Mucosa of descending colon (tissue), 3 donors: ENCODE measurements at places on chromosomes 13 and 19. TPM values are rescaled to one million over a fixed set of nuclear protein-coding genes. Genes with fewer than 3 reads are reported as not detected.

SOHLH2 gene
- 0.39 TPM for total RNA-seq

BEST2 gene
- total RNA-seq, result 29.0 TPM

SLC10A2 gene
- total RNA-seq, result not detected

AMH gene
- total RNA-seq, result 5.1 TPM

GRCh38 chr19:49678985-49679770 lies 2.1 kb downstream of the PRMT1 start:
- no peak for DNase-seq

DNA sequence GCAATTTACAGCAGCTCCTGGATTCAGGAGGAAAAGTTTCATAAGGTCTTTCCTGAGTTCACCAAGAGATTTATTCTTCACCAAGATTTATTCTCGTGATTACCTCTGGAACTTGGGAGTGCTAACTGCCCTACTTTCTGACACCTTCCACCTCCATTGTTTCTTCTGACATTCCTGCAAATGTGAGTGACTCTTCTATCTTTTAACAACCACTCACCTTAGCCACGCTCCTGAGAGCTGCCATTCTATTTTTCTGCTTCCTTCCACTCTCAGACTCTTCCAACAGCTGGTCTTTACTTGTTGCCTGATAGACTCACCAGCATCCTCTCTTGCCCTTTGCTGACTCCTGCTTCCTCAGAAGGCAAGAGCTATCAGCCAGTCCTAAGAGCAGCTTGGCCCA lies 11.5 kb upstream of the CBY2 start:
- DNase-seq, result no peak

DNA sequence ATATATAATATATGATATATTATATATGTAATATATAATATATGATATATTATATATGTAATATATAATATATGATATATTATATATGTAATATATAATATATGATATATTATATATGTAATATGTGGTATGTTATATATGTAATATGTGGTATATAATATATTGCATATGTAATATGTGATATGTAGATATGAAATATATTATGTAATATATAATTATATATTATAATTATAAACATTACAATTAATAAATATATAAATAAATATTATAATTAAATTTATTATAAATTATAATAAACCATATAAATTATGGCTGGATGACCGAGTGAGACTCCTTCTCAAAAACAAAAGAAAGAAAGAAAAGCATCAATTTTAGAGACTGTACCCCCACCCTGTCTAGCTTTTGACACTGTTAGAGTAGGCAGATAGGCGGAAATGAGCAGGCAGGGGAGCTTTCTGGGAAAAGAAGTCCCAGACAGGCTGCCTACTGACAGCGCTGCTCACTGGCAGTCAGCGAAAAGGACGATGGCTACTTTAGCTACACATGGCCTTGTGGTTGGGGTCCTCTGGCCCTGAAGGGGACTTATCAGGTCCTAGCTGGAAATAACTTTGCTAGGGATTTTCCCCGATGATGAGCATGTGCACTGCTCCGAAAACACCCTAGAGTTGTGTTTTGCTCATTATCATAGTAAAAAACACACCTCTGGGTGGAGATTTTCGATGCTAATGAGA lies 19.7 kb downstream of the C3 start:
- DNase-seq, result no peak

GRCh38 chr13:66128692-66129269 lies 1101.4 kb downstream of the PCDH9 start:
- no peak for DNase-seq

DNA sequence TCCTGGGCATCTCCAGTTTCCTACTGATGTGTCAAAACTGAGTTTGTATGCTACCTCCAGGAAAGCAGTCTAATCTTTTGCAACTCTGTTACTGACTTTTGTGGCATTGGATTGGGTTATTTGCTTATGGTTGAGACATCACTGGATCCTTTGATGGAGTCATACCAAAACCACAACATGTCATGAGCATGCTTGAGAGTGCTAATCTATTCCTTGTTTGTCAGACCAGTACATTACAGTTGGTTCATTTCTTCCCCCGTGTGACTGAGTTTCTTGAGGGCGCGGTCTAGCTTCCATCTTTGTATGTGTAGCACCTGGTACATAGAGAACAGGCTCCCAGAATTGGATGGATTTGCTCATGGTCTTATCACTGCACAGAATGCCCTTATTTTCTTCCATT lies 43.2 kb downstream of the SUGT1 start:
- DNase-seq, result no peak

DNA sequence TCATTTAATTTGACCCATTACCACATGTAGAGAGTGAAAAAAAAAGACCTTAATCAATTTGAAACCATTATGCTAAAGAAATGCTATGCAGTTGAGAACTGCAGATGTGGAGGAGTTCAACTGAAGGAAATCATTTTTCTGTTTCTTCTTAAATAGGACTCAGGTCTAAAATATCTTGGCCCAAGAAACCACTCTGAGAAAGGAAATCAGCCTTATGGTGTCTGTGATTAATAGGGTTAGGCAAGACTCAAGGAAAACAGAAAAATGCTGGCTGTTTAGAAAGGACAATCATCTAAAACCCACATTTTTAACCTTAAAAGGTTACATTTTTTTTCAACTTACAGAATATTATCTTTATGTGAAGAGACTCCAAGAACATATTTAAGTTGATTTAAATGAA lies 1.9 kb upstream of the SLITRK1 start:
- no peak for DNase-seq

DNA sequence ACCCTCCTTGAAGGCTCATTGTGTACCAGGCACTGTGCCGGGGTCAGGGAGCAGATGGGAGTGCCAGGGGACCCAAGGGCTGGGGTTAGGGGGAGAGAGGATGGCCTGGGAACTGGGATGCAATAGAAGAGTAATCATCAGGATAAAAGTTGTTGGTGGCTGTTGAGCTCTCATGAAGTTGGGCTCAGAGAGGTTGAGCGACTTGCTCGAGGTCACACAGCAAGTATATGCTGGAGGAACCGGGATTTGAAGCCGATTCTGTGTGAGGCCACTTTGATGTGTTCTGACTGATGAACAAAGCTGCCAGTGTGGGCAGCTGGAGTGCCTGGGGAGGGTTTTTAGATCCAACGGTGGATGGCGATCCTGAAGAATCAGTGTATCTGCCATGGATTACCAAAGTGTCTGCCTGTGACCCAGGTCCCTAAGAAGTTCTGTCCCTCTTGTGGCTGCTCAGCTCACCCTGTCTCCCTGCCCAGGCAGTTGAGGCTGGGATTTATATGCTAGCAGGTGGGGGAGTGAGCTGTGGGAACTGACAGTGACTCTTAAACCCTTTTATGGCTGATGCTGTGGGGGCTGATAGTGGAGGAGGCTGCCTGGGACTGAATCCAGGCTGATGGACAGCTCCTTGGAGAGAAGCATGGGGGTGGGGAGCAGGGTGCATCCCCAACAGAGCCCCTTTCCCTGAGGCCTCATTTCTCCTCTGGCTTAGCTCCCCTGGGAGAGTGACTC lies 8.3 kb downstream of the ARHGEF18 start:
- DNase-seq, result peak; percentile 10

GRCh38 chr13:23715762-23716235 lies 145.6 kb downstream of the TNFRSF19 start:
- no peak for DNase-seq

DNA sequence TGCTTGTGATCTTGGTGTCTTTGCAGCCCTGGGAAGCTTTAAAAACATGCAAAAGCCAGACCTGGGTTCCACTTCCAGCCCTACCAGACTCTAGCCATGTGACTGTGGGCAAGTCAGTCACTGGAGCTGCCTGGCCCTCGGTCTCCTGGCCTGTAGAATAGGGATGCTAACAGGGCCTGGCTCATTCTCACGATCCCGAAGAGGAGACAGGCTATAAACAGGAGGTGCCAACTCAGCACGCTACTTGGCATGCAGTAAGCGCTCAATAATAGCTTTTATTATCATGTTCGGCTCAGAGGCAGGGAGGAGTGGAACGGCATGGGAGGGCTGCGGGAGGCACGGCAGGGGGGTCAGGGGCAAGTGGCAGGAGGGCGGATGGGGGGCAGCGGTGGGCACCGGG lies 1.7 kb downstream of the CTXN1 start:
- no peak for DNase-seq

- DNase-seq, result no peak
These were observed 5.3 kb downstream of the DMKN start for GRCh38 chr19:35508129-35508528.

- no peak for DNase-seq
These were observed 85.5 kb upstream of the TDRD3 start for GRCh38 chr13:60311527-60311926.
